ENCODE measurements at places on chromosomes 4 and X.
A peak's percentile ranks its signal among the peaks of the same experiment; 100 is the strongest.

DNA sequence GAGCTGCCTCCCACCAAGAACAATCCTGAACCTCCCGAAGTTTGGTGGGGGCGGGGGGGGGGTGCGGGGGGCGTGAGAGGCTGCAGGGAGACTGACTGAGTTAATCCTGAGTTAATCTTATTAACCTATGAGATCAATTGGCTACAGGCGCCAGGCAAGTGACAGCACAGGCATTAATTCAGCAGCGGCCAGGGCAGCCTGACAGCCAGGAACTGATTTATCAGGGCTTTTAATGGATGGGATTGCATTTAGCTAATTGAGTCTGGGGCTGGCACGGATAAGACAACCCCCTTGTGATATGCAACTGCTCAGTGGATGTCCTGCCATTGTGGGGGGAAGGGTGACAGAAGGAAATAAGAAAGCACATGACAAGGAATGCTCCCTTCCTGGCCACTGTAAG lies 16.3 kb downstream of the RTL5 start:
- no peak for DNase-seq

- peak; percentile 37 for DNase-seq
Observed at GRCh38 chr4:22129454-22130029, 181.0 kb upstream of the KCNIP4 start.

DNA sequence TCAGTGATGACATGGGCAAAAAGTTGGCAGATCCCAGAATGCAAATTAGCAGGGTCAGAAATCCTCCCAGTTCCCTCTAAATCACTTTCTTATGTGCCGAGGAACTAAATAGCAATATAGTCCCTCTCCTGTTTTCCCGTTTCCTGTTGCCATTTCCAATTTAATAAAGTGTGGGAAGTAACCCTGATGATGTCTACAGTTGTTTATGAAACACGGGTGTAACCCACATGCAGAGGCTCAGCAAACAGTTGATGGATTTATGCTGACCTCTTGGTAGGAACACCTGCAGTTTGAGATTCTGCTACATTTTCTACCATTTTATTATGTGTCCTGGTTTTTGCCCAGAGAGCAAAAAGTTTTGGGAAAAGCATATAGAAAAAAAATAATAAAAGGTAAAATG lies 56.7 kb downstream of the FGFBP1 start:
- no peak for DNase-seq

- DNase-seq = no peak
Observed at GRCh38 chr4:17544831-17545234, 29.9 kb downstream of the CLRN2 start.

DNA sequence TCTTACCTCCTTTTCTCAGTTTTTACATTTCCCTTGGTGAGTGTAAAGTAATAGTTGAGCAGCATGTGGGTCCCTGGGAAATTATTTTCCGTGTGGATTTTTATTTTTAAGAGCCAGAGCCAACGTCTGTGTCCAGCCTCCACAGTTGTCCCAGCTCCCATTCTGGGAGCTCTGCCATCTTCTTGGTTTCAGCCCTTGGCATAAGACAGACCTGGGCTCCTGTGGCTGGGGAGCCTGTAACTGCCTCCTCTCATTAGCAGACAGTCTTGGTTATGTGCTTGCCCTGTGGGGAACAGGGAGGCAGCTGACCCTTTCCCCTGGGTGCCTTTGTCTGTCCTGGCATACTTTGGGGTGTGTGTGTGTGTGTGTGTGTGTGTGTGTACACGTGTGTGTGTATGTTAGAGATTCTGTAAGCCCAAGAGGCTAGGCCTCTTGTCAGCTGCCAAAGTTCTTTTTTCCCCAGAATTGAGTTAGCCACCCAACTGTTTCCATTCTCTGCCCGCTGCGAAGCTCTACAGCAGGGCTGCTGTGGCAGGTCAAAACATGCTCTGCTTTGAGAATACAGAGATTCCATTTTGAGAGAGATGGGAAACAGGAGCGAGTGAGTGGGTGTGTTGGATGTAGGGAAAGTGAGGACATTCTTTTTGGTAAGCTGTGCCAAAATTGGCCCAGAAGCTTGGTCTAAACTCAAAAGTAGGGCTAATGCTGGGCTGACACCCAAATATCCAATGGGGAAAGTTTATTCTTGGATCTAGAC lies 140.7 kb downstream of the TMEM164 start:
- DNase-seq = no peak

GRCh38 chr4:118981171-118981838 lies 92.7 kb downstream of the SYNPO2 start:
- no peak for DNase-seq

DNA sequence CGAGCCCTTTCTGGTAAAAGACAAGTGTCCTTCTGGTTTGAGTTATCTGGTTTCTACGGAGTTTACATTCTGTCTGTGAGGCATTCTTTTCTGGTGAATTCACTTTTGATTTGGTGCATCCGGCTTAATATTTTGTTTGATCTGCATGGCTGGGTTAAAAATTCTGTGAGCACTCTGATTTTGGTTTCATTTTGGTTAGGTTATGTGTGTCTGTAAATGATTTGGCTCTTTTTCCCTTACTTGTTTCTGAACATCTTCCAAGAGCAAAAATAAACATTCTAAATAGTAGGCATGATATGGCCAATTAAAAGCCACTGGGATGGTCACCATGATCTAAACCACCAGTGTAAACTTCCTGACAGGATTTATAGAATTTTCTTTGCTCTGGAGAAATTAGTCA lies 85.7 kb upstream of the PTPN13 start:
- DNase-seq = no peak

DNA sequence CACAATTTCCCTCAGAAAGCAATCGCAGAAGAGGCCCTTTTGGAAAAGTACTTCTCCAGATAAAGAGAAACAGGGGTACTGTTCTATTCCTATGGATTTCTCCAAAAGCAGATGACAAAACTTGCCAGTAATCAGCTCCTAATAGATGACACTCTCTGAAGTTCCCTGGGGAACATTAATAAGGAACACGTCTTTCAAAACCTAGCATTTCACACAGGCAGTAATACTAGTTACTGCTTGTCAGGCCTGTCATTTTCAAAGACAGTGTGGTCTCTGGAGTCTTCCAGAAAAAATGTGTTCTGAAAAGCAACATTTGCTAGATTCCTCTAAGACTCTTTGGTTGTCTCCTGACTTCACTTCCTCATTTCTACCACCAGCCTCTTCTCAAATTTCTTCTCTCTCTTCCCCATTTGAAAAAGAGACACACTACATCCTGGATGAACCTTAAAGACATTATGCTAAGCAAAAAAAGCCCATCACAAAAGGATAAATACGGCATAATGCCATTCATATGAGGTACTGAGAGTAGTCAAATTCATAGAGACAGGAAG lies 47.3 kb downstream of the CHRDL1 start:
- DNase-seq = no peak

DNA sequence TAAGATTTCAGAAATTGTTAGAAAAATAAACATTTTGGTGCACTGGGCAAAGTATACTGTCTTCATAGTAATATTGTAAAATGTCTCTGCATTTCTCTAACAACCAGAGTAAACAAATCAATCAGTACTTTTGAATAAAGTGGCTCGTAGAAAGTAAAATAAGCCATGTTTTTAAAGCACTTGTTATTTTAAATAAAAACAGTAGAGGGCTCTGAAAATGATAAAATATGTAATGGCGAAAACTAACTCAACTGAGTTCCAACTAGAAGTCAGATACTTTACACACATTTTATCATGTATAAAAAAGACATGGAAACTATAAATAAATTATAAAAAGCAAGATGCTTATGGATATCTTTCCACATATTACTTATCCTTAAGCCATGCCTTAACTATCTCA lies 1134.4 kb downstream of the PDHA2 start:
- DNase-seq = no peak

DNA sequence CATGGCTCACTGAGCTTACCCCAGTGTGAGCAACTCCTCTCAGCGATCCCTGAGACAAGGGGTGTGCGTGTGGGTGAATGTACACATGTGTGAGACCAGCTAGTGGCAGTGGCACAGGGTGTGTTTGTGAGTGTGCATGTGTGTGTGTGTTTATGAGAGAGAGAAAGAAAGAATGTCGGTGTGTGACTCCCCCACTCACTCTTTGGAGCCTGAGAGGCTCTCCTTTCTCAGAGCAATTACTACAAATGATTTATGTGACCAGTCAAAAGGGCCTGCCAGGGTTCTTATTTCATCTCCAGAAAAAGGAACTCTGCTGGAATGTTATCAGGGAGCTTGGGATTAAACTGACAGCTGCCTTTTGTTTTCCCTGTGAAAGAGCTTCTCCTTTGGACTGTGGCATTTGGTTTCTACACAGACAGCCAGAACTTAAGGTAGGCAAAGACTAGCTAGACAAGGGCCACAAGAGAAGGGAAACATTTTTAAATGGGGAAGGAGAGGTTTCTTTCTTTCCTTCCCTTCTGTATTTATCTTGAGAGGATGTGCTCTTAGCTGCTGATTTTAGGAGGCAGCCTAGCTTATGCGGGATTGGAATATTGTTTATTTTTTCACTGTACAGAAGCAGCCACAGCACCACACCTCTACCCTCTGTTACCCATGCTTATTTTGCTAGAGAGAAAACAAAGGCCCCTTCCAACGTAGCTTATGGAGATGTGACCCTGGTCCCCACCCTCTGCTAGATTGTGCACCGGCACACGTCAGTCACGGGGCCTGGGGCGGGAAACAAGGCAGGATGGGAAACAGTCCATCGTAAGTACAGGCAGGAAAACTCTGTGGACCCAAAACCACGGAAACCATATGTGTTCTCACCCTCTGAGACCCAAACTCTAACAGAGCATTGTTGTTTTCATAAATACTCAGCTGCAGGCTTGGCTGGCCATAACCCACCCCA lies 143.5 kb downstream of the MGST2 start:
- DNase-seq = no peak

DNA sequence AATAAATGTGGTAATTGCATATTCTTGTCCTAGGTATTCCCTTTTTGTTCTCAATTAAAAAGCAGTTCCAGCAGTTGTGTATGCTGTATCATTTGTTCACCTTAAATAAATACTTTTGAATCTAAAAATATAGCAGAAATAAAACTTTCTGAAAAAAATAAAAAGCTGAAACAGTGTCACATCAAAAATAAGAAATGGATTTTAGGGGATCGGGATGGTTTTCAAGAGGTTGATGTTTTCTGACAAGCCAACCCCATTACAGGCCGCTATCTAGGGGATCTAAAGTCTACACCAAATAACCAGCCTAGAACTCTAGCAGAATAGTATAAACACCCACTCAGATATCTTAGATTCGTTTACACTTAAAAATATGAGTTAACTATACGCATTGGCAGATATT lies 95.4 kb upstream of the MAML3 start:
- DNase-seq = no peak

- DNase-seq = no peak
Observed at GRCh38 chr4:30802622-30803323, 82.6 kb downstream of the PCDH7 start.

- no peak for DNase-seq
Observed at GRCh38 chr4:121209171-121209570, 45.0 kb upstream of the TNIP3 start.

DNA sequence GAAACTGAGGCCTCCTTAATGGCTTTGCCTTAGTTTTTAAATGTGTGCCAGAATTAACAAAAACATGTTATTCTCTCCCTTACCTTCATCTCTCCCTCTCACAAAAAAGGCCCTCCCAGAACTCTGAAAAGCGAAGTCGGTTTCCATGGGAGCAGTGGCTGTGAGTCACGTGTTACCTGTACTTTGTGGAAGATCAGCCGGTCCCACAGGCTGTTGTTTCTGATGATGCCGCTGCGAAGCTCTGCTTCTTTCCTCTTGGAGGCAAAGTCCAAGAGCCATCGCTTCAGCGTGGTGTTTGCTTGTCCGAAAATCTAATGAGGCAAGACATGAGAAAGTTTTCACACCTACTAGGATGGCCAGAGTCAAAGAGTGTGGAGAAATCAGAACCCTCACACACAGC lies 32.5 kb upstream of the CENPU start:
- DNase-seq = no peak

DNA sequence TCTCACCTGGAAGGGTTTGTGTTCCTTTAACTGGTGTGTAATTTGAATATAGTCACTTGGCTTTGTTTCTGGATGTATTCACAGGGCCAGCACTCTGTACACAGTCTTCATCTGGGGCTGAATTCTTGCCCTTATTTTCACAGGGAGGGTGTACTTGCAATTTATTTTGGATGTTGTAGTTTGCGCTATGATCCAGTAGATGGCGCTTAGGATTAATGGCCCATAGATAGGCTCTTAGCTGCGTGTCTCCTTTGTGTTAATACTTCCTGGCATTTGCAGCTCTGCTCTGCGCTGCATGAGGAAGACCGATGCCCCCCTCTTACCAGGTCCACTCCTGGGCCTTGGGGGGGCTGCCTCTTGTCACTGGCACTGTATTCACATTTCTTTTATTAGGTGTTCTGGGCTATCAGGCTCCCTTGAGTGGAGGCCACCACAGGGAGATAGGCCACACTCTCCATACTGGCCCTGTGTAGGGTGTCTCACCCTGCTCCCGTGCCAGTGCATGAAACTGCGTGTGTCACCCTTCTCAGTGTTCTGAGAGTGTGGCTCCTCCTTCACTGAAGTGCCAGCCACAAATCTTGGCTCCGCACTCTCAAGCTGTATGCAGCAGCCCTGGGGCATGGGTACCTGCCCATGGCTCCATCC lies 562.2 kb downstream of the ZIC3 start:
- DNase-seq = peak; percentile 9

DNA sequence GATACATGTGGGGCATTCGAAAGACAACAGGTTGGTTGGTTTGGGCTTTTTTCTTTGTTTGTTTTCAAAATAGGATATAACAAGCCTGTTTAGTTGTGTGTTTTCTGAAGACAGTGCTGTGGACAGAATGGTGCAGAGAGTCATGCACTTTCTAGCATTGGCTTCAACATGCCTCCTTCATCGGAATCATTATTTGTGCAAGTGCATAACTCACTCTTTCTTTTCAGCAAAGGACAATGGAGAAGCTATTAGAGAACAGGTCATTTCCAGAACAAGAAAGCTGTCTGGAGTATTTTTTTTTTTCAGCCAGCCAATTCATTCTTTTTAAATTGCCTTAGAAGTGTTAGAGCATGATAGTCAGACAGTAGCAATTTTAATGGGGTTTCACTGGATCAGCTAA lies 225.8 kb downstream of the STK32B start:
- no peak for DNase-seq

DNA sequence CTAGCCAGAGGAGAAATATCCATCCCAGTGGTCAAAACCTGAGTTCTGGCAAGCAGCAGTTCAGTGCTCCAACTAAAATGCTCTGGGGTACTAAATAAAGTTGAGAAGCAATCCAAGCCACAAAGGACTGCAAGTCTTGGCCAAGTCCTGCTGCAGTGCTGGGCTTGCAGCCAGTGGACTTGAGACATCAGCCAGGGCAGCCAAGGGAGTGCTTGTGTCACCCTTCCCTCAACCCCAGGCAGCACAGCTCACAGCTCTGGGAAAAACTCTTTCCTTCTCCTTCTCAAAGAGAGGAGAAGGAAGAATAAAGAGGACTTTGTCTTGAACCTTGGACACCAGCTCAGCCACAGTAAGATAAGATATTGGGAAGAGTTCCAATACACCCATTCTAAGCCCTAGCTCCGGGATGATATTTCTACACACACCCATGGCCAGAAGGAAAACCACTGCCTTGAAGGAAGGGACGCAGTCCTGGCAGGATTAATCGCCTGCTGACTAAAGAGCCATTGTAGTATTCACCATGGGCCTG lies 99.8 kb downstream of the PTCHD1 start:
- no peak for DNase-seq

GRCh38 chr4:51830156-51830720 lies 12.7 kb upstream of the DCUN1D4 start:
- no peak for DNase-seq
